ENCODE measurements at places on chromosomes 2 and 18. TPM values are rescaled to one million over a fixed set of nuclear protein-coding genes. Genes with fewer than 3 reads are reported as not detected.
A peak's percentile ranks its signal among the peaks of the same experiment; 100 is the strongest.

PTPRN gene
- total RNA-seq = not detected

LYG1 gene
- total RNA-seq = 0.78 TPM

PLEK gene
- total RNA-seq = not detected

NYAP2 gene
- 0.30 TPM for total RNA-seq

TUBB8B gene
- total RNA-seq = not detected

RMDN2 gene
- 5.3 TPM for total RNA-seq

CHRNA1 gene
- not detected for total RNA-seq

ELOA2 gene
- not detected for total RNA-seq

RNF152 gene
- not detected for total RNA-seq

RESP18 gene
- not detected for total RNA-seq

BOK gene
- 72.8 TPM for total RNA-seq

TMEM247 gene
- not detected for total RNA-seq

DNA sequence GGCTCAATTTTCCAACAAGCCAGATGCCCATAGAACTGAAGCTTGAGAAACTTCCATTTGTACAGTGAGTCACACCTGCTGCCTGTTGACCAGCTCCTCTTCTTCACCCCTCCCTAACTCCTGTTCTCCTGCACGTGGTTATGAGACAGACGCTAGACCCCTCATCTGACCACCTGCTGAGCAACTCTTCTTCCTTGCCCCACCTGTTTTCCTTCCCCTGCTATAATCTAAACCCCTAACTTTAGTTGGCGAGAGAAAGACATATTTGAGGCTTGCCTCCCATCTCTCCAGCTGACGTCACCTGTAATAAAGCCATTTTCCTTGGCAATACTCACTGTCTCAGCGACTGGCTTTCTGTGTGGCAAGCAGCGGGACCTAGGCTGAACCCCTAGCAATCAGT is 22.3 kb upstream of the ITM2C start:
- no peak for DNase-seq
- peaks cover 24% of the 10 kb centered on the region for H3K27me3 ChIP-seq
- H3K27ac ChIP-seq = no peak overlapping the region
- no peaks in the 10 kb centered on the region for H3K4me1 ChIP-seq
- H3K4me3 ChIP-seq = no peak overlapping the region

DNA sequence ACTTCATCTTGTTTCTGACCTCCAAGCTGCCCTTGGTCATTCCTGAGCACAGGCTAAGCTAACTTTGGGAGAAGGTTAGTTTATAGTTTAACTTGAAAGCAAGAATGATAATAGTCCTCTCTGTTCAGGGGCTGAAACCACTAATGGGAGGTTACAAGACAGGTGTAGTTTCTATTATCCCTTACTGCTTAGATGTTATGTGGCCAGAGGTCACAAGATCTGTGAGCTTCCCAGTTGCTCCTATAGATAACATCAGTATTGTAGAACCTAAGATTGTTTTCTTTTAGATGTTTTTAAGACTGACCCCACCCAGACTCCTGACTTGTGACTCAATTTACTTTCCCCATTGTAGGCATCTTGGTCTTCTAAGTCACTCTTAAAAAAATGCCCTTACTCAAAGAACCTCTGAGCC is 94.8 kb upstream of the LPIN2 start:
- no peaks in the 10 kb centered on the region for H3K27me3 ChIP-seq
- H3K4me3 ChIP-seq = no peak overlapping the region
- H3K27ac ChIP-seq = peak overlapping the region; percentile 48
- no peaks in the 10 kb centered on the region for H3K36me3 ChIP-seq

- no peak overlapping the region for H3K27ac ChIP-seq
- H3K27me3 ChIP-seq = no peaks in the 10 kb centered on the region
- no peaks in the 10 kb centered on the region for H3K36me3 ChIP-seq
- H3K4me1 ChIP-seq = peaks cover 59% of the 10 kb centered on the region
- DNase-seq = peak; percentile 57
Observed at GRCh38 chr2:231671270-231672050, 36.9 kb upstream of the PTMA start.

DNA sequence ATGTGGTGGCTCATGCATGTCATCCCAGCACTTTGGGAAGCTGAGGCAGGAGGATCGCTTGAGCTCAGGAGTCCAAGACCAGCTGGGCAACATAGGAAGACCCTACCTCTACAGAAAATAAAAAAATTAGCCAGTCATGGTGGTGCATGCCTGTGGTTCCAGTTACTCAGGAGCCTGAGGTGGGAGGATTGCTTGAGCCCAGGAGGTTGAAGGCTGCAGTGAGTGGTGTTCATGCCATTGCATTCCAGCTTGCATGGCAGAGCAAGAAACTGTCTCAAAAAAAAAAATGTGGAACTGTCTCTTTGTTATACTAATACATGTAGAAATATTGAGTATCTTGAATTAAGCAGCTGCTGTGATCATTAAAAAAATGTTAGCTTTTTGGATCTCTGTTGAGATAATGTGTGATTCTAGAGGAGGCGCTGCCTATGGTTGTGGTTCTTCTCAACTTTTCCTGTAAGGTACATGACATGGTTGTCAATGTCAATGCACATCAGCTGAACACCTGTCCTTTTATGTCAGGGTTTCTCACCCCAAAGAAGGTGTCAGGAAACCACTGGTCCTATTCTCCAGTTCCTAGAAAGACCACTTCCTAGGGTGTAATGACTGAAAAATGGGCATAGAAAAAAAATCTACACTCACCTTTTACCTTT is 34.7 kb upstream of the IL1RL1 start:
- H3K27me3 ChIP-seq = no peaks in the 10 kb centered on the region
- no peak overlapping the region for H3K4me3 ChIP-seq
- no peak overlapping the region for H3K27ac ChIP-seq
- DNase-seq = no peak
- no peaks in the 10 kb centered on the region for H3K4me1 ChIP-seq

GRCh38 chr18:31199190-31199769 is 36.6 kb upstream of the DSC1 start:
- H3K36me3 ChIP-seq = no peaks in the 10 kb centered on the region
- peaks cover 25% of the 10 kb centered on the region for H3K4me1 ChIP-seq
- H3K4me3 ChIP-seq = no peak overlapping the region
- H3K27me3 ChIP-seq = no peaks in the 10 kb centered on the region
- DNase-seq = no peak
- peak overlapping the region; percentile 9 for H3K27ac ChIP-seq

DNA sequence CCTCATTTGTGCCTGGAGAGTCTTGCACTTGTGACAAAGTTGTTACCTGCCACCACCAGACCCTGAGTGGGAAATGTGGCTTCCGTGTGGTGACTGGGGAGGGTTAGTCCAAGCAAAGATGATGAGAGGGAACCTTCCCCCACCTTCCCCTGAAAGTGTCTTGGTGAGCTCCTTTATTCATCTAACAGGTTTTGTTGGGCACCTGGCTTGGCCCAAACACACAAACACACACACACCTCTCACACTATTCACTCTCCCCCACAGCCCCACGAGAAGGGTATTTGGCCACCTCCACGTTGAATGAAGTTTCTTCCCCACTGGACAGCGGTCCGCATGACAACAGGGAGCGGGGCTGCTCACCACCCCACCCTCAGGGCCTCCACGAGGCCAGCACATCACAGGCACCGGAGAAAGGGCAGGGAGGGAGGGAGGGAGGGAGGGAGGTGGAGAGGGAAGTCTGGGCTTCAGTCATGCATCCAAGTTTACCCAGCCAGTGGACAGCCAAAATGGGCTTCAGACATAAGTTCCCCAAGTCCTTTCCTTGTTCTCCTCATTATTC is 1.4 kb downstream of the CIB4 start:
- no peak for DNase-seq
- H3K36me3 ChIP-seq = no peaks in the 10 kb centered on the region
- no peaks in the 10 kb centered on the region for H3K27me3 ChIP-seq
- no peak overlapping the region for H3K27ac ChIP-seq
- H3K4me1 ChIP-seq = peaks cover 35% of the 10 kb centered on the region
- no peak overlapping the region for H3K4me3 ChIP-seq

DNA sequence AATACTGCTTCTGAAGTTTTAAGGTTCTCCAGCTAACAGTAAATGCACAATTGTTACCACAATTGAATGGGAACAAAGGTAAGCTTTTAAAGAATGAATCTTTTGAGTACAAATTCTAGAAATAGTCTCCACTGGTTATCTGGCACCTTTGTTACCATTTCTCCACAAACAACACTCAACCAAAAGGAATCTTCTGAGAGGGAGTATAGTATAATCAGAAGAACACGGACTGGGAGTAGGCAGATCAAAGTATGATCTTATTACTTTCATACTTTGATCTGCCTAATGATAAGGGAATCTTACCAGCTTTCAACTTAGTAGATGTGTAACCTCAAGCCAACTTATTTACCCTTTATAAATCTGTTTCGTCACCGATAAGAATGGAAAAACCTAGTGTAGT is 1.4 kb downstream of the CEP76 start:
- peaks cover 12% of the 10 kb centered on the region for H3K36me3 ChIP-seq
- H3K4me3 ChIP-seq = peak overlapping the region; percentile 81
- peaks cover 31% of the 10 kb centered on the region for H3K4me1 ChIP-seq
- peak; percentile 65 for DNase-seq

DNA sequence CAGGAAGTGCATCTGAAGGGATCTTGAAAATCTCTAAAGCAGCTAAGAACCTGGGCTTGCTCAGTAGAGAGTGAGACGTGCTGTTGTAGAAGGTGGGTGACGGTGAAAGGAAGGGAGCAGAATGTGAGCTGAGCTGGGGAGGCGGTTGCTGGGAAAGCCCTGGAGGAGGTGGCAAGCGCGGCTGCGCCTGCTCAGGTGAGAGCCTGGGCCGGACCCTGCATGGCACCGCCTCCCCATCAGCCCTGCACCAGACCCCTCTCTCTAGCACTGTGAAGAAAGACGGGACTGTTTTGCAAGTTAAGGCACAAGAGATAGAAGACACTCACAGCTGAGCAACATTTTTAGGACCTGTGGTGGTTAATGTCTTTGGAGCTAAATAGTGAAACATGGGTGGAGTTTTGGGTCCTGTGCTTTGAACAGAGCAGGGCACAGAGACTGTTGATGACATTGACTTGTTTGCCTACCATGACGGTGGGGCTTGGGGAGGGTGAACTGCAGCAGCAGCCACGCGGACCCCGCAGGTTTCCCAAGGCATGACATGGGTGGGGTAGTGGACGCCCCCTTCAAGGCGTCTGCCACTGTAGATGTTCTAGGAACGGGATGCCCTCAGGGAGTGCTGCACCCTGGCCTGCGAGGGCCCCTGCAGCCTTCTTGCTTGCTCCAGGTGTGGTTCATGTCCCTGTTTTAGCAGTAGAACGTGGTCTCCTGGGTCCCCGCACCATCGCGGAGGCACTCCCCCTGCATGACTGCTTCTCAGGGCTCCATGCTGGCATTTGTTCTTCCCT is 245.3 kb downstream of the TSN start:
- no peaks in the 10 kb centered on the region for H3K36me3 ChIP-seq
- H3K4me1 ChIP-seq = no peaks in the 10 kb centered on the region
- DNase-seq = no peak
- no peak overlapping the region for H3K27ac ChIP-seq
- H3K27me3 ChIP-seq = peaks cover 75% of the 10 kb centered on the region

GRCh38 chr2:127674241-127675209 is 805 bp downstream of the LIMS2 start:
- no peak overlapping the region for H3K27ac ChIP-seq
- H3K4me1 ChIP-seq = no peaks in the 10 kb centered on the region
- H3K4me3 ChIP-seq = peak overlapping the region; percentile 35
- no peaks in the 10 kb centered on the region for H3K36me3 ChIP-seq
- DNase-seq = no peak

DNA sequence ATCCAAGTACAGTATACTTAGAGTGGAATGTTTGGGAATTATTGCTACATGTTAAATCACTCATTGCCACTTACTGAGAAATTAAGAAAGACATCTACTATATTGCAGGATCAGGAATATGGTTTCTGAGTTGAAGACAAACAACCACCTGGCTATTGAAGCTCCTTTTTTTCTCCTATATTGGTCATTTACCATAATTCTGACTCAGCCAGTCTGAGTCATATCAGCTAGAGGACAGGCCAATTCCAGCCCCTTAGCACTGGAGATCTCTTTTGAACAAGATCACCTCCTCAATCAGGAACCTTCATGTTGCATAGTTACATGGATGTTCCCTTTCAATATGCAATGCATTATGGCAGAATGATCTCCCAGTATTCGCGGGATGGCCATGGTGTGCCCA is 42.7 kb upstream of the CDH19 start:
- DNase-seq = no peak
- no peaks in the 10 kb centered on the region for H3K4me1 ChIP-seq
- H3K36me3 ChIP-seq = no peaks in the 10 kb centered on the region
- no peaks in the 10 kb centered on the region for H3K27me3 ChIP-seq
- no peak overlapping the region for H3K27ac ChIP-seq

GRCh38 chr2:98734823-98735260 is 3.9 kb upstream of the MGAT4A start:
- H3K4me1 ChIP-seq = peaks cover 40% of the 10 kb centered on the region
- no peak overlapping the region for H3K27ac ChIP-seq
- H3K4me3 ChIP-seq = no peak overlapping the region
- no peaks in the 10 kb centered on the region for H3K27me3 ChIP-seq
- no peaks in the 10 kb centered on the region for H3K36me3 ChIP-seq

DNA sequence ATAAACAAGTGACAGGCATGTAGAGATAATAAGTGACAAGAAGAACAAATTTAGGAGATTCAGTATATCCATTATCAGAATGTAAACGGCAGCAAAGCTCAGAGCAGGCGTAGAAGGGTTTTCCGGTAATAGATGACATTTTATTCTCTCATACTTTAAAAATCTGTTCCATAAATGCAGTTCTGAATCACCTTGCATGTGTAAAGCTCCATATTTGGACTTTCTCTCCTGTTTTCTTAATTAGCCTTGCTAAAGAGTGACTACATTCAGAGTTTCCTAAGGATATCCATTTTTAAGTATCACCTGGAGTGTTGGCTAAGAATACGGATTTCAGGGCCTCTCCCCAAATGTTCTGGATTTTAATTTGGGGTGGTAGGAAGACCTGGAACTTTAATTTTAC is 122.0 kb downstream of the SPP2 start:
- peaks cover 18% of the 10 kb centered on the region for H3K4me1 ChIP-seq
- no peak overlapping the region for H3K4me3 ChIP-seq
- no peak overlapping the region for H3K27ac ChIP-seq
- no peaks in the 10 kb centered on the region for H3K27me3 ChIP-seq

GRCh38 chr18:23859466-23860336 is 154.9 kb upstream of the TTC39C start:
- H3K4me1 ChIP-seq = peaks cover 35% of the 10 kb centered on the region
- DNase-seq = no peak

- H3K4me1 ChIP-seq = peaks cover 42% of the 10 kb centered on the region
- no peaks in the 10 kb centered on the region for H3K36me3 ChIP-seq
Observed at GRCh38 chr2:180524499-180524898, 455.9 kb upstream of the UBE2E3 start.

GRCh38 chr2:205754924-205755321 is 72.6 kb downstream of the NRP2 start:
- peak overlapping the region; percentile 8 for H3K4me3 ChIP-seq
- H3K4me1 ChIP-seq = peaks cover 91% of the 10 kb centered on the region
- peak overlapping the region; percentile 95 for H3K27ac ChIP-seq
- H3K27me3 ChIP-seq = no peaks in the 10 kb centered on the region
- peak; percentile 83 for DNase-seq

GRCh38 chr2:219852626-219853025 is 225.2 kb downstream of the SLC4A3 start:
- no peaks in the 10 kb centered on the region for H3K4me1 ChIP-seq
- H3K4me3 ChIP-seq = no peak overlapping the region
- no peaks in the 10 kb centered on the region for H3K27me3 ChIP-seq
- no peak for DNase-seq
- no peak overlapping the region for H3K27ac ChIP-seq
- no peaks in the 10 kb centered on the region for H3K36me3 ChIP-seq

GRCh38 chr2:139798391-139798790 is 1018.2 kb upstream of the NXPH2 start:
- no peak overlapping the region for H3K27ac ChIP-seq
- H3K4me3 ChIP-seq = no peak overlapping the region
- no peak for DNase-seq
- H3K36me3 ChIP-seq = no peaks in the 10 kb centered on the region
- no peaks in the 10 kb centered on the region for H3K4me1 ChIP-seq

All from PC-9 (cell line).